ENCODE measurements at places on chromosomes 7 and 10. TPM values are rescaled to one million over a fixed set of nuclear protein-coding genes. Genes with fewer than 3 reads are reported as not detected.

RBM20 gene
- total RNA-seq, result 14.2 TPM

HOXA10 gene
- 0.81 TPM for total RNA-seq

CARD11 gene
- total RNA-seq, result 0.44 TPM

CYP2C8 gene
- not detected for total RNA-seq

AKR1B15 gene
- 36.6 TPM for total RNA-seq

ZNF775 gene
- total RNA-seq, result 1.6 TPM

ACTR1A gene
- total RNA-seq, result 119 TPM

CAMK1D gene
- 0.47 TPM for total RNA-seq

SPDYE18 gene
- total RNA-seq, result 0.28 TPM

GOLGA7B gene
- 0.19 TPM for total RNA-seq

NPFFR1 gene
- total RNA-seq, result not detected

DNA sequence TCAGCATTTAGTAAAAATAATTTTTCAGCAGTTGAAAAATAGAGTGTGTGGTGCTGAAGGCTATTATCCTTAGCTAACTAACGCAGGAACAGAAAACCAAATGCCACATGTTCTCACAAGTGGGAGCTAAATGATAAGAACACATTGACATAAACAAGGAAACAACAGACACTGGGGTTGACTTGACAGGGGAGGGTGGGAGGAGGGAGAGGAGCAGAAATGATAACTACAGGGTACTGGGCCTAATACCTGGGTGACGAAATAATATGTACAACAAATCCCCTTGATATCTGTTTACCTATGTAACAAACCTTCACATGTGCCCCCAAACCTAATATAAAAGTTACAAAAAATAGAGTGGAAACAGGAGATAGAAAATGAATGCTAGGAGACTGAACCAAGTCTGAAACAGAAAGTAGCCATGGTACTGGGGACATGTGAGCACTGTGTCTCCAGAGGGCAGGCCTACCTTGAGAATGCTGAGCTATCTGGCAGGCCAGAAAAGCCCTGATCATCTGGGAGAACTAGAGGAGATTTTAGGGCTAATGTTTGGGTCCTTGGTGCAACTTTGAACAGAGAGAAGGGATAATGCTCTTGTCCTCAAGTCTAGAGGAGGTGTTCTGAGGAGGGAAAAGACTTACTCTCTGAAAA lies 4.7 kb upstream of the EFCAB10 start:
- DNase-seq, result no peak

DNA sequence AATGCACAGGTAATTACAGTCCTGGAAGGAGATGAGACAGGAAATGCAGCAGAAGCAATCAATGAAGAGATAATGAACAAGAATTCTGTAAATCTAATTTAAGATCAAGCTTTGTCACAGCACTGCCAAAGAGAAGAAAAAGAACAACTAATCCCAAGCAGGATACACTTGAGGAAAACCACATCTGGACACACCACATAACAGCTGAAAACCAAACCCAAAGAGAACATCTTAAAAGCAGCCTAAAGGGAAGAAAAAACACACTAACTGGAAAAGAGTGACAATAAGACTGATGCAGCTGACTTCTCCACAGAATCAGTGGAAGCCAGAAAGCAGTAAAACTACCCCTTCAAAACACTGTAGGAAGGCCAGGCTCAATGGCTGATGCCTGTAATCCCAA lies 10.2 kb downstream of the CYTH3 start:
- DNase-seq, result no peak

DNA sequence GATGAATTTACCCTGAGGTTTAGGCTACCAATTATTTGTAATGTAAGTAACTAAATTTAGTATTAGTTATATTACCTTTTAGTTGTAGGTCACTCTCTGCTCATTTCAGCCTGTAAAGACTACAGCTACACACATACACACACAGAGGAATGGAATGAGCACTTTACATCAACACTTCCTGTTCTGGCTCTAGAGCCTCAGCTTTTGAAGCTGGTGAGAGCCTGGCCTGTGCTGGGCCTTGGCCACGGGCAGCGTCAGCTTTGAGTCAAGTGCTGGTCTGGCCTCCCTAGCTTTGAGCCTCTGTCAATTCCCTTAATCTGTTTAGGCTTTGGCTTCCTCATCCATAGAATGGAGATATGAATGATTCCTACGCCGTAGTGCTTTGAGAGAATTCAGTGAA lies 141.7 kb downstream of the EGFR start:
- no peak for DNase-seq

DNA sequence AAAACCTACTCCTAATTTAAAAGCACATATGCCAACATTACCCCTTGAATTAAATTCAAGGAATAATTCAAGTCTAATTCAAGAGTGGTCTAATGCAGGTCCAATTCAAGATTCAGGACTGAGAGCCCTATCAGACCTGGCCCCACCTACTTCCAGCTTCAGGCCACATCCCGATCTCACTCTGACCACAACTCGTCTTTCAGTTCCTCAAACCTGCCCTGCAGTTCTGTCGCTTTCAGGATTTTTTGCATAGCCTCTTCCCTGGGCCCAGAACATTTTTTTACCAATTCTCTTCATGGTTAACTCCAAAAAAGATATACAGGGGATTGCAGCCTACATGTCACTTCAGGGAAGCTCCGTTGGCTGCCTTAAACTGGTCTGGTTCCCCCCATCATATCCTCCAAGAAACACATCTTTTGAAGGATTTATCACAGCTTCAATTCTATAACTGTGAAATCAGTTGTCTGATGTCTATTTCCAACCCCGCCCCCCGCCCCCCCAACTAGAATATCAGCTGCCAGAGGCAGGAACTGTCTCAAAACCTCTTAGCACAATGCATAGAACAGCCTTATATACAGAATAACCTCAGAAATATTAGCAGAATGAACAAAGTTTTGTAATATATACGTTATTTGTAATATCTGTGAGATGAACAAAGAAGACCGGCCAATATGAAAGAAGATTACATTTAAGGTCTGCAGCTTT lies 20.8 kb downstream of the CCDC6 start:
- no peak for DNase-seq

DNA sequence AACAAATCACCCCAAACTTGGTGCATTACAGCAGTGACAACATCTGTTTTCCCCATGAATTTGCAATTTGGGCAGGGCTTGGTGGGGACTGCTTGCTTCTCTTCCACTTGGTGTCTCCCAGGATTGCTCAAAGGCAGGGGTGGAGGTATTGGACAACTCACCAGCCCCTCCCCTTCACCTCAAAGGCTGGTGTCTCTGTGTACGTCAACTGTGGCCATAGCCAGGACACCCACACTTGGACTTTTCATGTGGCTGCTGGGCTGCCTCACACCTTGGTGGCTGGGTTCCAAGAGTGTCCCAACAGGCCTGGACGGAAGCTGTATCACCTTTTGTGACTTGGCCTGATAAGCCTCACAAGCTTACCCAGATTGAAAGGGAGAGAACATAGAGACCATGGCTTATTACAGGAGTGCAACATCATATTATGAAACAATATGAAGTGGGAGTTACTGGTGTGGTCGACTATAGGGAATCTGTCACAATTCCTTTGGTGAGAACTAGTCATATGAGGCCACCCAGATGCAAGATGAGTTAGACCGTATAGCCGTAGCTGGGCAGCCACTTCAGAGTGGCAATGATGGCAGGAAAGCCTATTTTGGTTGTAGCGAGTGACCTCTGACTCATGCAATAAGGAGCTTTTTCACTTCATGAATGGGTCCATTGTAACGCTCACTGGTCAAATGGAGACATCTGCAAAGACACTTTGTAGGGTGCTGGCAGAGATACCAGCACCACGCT lies 187.6 kb upstream of the ITGB1 start:
- DNase-seq, result no peak

- DNase-seq, result no peak
These were observed 34.5 kb upstream of the GATAD1 start for GRCh38 chr7:92412745-92413144.

DNA sequence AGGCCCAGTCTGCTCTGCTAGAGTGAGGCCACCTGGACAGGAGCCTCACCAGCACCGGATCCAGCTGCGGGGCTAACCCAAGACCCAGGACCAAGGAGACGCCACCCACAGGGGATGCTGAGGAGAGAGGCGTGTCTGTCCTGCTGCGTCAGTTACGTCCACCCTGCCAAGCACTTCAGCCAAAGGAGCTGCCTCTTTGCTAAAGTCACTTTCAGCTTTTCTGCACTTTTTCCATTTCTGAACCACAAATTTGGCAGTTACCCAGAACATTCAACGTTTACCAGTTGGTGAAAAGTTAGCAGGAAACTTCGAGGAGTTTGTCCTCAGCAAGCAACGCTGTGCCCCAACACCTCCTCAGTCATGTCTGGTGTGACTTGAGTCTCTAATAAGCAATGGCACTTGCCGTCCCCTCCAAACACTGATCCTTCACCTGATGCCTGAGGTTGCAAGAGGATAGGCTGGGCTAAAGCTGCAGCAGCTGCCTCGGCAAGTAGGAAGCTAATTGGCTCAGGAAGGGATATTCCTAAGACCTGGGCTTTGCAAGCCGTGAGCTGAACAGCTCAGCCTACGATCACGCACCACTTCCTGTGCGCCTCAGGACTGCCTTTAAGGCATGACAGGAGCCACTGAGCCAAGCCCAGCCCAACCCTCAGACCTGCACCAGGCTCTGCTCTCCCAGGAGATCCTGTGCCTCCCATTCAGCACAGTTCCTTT lies 40.1 kb downstream of the KCNH2 start:
- peak; percentile 50 for DNase-seq

GRCh38 chr7:151847681-151848081 lies 29.2 kb downstream of the PRKAG2 start:
- DNase-seq, result peak; percentile 29

DNA sequence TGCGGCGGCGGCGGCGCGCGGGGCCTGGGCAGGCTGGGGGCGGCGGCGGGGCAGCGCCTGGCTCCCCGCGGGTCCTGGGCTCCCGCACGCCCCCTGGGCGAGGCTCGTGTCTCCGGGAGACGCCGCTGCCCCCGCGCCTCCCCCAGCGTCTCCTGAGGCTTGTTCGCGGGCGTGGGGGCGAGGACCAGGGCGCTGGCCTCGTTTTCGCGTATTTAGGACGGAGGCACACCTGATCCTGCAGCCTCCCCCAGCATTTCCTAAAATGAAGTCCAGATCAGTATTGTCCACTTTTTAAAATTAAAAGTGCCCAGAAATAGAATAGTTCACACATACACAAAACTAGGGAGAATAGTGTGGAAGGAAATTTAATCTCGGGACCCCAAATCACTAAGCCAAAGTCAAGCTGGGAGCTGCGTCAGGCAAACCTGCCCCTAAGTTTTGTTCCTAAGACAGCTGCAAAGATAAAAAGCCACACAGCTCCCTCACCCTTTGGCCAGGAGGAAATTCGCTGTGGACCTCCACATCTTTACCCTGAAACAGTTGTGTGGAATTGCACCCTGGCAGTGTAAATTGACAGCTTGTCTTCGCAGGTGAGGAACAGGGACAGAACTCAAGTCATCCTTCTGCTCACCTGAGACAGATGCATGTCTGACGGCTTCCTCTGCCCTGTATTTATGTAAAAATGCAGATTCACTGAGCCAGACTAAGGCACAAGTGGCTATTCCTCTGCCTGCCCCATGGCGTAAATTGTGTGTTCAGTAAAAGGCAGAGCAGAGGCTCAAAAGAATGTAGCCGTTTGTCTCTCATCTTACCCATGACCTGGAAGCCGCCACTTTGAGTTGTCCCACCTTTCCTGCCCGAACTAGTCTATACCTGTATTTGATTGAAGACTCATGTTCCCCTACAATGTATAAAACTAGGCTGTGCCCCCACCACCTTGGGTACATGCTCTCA lies 740 bp downstream of the GALNT11 start:
- DNase-seq, result no peak

DNA sequence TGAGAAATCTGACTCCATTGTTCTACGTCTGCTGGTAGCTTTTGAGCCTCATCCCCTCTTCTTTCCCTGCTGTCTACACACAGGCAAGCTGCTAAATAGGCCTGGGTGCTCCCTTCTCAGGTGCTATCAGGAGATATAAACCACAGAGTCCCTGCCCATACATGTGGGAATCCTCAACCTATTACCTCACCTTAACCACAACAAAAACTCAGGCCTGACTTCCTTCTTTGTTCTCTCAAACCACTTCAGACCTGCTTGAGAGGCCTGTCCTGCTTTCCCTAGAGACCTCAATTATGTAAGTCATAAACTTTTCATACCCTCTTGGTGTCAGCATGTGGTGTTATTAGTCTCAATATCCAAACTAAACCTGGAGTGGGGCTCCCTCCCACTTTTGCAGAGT lies 75.0 kb upstream of the MAGI2 start:
- DNase-seq, result no peak

- DNase-seq, result no peak
These were observed 260.7 kb downstream of the BMPER start for GRCh38 chr7:34165927-34166550.

GRCh38 chr10:6595499-6595898 lies 15.4 kb upstream of the PRKCQ start:
- DNase-seq, result no peak

DNA sequence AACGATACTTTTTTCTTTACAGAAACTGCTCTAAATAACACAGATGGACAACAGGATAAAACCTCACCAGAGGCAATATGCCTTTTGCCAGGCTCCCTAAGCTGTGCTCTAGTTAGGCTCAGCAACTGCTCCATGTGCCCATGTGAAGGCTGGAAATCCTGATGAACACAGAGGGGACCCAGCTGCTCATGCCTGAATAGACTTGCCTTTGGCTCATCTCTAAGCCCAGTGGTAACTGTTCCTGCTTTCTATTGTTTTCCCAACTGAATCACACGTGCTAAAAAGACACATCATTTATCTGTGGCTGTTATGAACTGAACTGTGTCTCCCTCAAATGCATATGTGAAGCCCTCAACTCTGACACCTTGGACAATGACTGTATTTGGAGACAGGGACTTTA lies 110.4 kb downstream of the RNF216 start:
- no peak for DNase-seq

DNA sequence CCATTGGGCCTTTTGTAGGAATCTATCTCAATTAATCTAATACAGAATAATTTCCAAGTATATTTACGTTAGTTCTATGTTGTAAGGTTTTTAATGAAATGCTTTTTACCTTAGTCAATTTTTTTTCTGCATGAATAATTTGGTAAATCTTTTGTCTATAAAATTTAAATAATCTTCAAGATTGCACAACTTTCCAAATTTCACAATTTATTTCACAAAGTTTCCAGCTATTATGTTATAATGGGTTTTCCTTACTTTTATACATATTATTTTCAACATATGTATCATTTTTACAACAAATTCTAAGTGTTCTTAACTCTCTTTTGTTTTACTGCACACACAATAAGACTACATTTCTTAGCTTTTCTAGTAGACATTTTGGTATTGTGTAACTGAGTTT lies 470.7 kb downstream of the ETV1 start:
- DNase-seq, result no peak

DNA sequence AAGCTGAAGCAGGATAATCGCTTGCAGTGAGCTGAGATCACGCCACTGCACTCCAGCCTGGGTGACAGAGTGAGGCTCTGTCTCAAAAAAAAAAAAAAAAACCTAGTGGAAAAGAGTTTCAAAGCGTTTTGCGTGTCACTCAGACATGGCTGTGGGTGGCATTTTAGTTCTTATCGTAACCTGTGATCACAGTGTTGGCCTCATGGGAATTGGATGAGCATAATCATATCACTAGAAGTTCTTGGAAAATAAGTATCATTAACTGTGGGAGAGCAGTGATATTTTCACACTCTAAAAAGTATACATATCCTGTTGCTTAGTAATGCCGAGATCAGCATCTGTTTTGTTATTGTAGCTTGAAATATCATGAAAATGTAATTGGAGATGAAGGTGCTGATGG lies 92.6 kb downstream of the CREM start:
- DNase-seq, result no peak

All from psoas muscle (tissue), 8 donors.